ENCODE measurements at places on chromosomes 4 and X. TPM values are rescaled to one million over a fixed set of nuclear protein-coding genes. Genes with fewer than 3 reads are reported as not detected.

GRCh38 chr4:150325872-150326271 is 247.6 kb downstream of the DCLK2 start:
- no peak for DNase-seq
- H3K36me3 ChIP-seq: no peaks in the 10 kb centered on the region
- H3K27ac ChIP-seq: no peak overlapping the region
- no peak overlapping the region for H3K4me3 ChIP-seq

CLDN22 gene
- not detected for total RNA-seq

NEIL3 gene
- 0.51 TPM for total RNA-seq

BMX gene
- 1.2 TPM for total RNA-seq

DOCK11 gene
- 4.7 TPM for total RNA-seq

GRCh38 chr4:146098397-146098796 is 77.1 kb upstream of the LSM6 start:
- no peaks in the 10 kb centered on the region for H3K4me1 ChIP-seq
- H3K4me3 ChIP-seq: no peak overlapping the region
- no peak overlapping the region for H3K27ac ChIP-seq
- no peak for DNase-seq
- no peaks in the 10 kb centered on the region for H3K27me3 ChIP-seq

GRCh38 chrX:3428792-3429191 is 82.3 kb upstream of the MXRA5 start:
- H3K27ac ChIP-seq: no peak overlapping the region
- no peaks in the 10 kb centered on the region for H3K27me3 ChIP-seq

TREX2 gene
- 5.8 TPM for total RNA-seq

GRCh38 chr4:7281691-7282665 is 89.6 kb downstream of the SORCS2 start:
- no peak overlapping the region for H3K27ac ChIP-seq
- no peaks in the 10 kb centered on the region for H3K36me3 ChIP-seq

SOX3 gene
- total RNA-seq: 10.5 TPM

ZNF280C gene
- 4.1 TPM for total RNA-seq

DNA sequence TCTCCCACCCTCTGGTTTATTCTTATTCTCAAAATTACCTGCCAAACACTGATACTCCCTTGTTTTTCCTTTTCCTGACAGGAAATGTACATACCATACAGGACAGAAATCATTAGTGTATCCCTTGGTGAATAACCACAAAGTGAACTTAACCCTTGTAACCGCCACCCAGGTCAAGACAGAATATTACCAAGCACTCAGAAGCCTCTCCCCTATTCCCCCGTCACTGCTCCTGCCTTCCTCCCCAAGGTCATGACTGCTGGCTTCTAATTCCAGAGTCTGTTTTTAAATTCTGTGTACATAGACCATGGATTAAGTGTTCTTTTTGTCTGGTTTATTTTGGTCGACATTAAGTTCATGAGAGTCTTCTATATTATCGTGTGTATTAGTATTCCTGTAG is 37.7 kb downstream of the HTT start:
- H3K27me3 ChIP-seq: no peaks in the 10 kb centered on the region
- no peak for DNase-seq
- no peak overlapping the region for H3K4me3 ChIP-seq

ARHGAP6 gene
- 72.6 TPM for total RNA-seq

GRCh38 chr4:146023334-146023967 is 84.8 kb upstream of the ZNF827 start:
- H3K4me1 ChIP-seq: no peaks in the 10 kb centered on the region
- H3K4me3 ChIP-seq: no peak overlapping the region
- H3K27ac ChIP-seq: no peak overlapping the region
- H3K27me3 ChIP-seq: no peaks in the 10 kb centered on the region

DNA sequence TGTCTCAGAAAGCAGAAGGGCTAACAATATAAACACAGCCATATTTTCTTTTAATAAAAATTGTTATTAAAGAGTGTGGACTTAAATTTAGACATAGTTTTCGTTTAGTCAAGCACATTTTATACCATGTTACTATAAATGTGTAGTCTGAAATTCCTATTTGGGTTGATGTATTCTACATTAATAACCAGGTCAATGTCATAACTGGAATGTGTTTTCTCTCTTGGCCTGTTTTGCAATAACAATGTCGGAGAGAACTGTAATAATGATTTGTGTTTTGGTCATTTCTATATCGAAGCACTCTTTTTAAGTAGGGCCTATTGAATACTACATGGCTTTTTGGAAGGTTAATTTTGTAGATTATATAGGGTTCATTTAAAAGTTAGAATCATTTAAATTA is 5.5 kb downstream of the USO1 start:
- no peak overlapping the region for H3K27ac ChIP-seq
- H3K36me3 ChIP-seq: no peaks in the 10 kb centered on the region
- H3K4me3 ChIP-seq: no peak overlapping the region
- no peak for DNase-seq
- H3K4me1 ChIP-seq: peaks cover 2% of the 10 kb centered on the region

DNA sequence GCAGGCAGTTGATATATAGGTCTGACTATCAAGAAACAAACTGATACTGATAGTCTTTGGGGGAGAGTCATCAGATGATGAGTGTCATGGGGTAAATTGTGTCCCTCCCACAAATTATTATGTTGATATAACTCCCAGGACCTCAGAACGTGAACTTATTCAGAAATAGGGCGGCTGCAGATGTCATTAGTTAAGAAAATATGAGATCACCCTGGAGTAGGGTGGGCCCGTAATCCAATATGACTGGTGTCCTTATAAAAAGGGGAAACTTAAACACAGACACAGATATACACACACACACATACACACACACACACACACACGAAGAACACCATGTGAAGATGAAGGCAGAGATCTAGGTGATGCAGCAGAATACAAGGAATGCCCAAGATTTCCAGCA is 32.7 kb upstream of the ARHGEF9 start:
- no peaks in the 10 kb centered on the region for H3K36me3 ChIP-seq
- H3K4me3 ChIP-seq: no peak overlapping the region
- H3K4me1 ChIP-seq: no peaks in the 10 kb centered on the region
- no peak for DNase-seq
- H3K27me3 ChIP-seq: no peaks in the 10 kb centered on the region

PDE6B gene
- 9.3 TPM for total RNA-seq

DNA sequence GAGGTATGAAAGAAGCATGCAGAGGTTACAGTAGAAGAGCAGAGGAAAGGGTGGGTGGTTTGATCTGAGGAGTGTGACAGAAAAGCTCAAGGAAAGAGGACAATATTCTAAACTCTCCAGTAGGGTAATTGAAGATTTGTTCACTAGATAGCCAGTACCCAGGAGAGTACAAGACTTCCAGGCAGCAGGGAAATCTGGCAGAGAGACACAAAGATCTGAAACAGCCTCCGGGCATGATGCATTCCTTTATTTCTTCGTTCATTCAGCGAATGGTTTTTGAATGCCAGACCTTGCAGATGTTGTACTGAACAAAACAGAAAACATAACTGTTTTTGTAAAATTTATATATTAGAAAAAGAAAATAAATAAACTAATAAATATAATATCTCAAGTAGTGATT is 766.6 kb downstream of the FAT4 start:
- no peak for DNase-seq
- H3K4me3 ChIP-seq: no peak overlapping the region
- H3K27ac ChIP-seq: no peak overlapping the region
- no peaks in the 10 kb centered on the region for H3K27me3 ChIP-seq
- H3K36me3 ChIP-seq: no peaks in the 10 kb centered on the region

DNA sequence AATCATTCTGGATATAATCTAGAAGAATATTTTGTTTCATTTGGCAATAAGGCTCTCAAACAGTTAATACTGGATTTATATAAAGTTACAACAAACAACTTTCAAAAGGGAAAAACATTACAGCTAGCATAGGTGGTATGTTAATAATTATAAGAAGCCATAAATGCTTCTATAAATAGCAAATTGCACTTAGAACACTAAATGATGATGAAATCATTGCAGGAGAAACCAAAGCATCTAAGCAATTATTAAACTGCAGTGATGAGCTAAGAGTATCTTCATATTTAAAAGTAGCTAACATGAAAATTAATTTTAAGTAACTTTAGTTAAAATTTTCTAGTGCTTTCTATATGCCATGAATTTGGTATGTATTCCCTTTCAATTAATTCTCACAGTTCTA is 189.5 kb downstream of the CENPC start:
- H3K4me3 ChIP-seq: no peak overlapping the region
- no peaks in the 10 kb centered on the region for H3K4me1 ChIP-seq
- no peak overlapping the region for H3K27ac ChIP-seq
- DNase-seq: no peak

MAGEA11 gene
- 5.6 TPM for total RNA-seq

WDR45 gene
- 93.6 TPM for total RNA-seq

DNA sequence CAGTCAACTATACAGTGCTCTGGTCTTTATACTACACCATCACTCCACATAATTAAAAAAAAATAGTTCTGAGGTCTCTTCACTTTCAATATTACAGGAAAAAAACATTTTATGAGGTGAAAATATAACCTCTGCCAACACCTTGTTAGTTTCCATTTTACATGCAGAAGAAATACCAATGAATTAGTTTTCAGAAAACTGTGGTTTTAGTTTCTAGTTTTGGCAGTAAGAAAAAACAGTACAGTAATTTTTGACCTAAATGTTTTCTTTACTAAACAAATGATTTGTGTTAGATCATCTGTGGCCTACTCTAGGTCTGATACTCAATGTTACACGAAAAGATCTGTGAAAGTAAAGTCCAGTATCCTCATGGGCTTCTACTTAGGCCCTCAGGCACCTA is 10.0 kb downstream of the SULT1E1 start:
- DNase-seq: no peak
- no peak overlapping the region for H3K4me3 ChIP-seq
- no peaks in the 10 kb centered on the region for H3K27me3 ChIP-seq
- no peaks in the 10 kb centered on the region for H3K36me3 ChIP-seq
- no peak overlapping the region for H3K27ac ChIP-seq

GRCh38 chrX:65902011-65902410 is 137.9 kb downstream of the VSIG4 start:
- no peaks in the 10 kb centered on the region for H3K36me3 ChIP-seq
- H3K27me3 ChIP-seq: no peaks in the 10 kb centered on the region
- DNase-seq: no peak
- H3K27ac ChIP-seq: no peak overlapping the region
- no peak overlapping the region for H3K4me3 ChIP-seq
- no peaks in the 10 kb centered on the region for H3K4me1 ChIP-seq

DNA sequence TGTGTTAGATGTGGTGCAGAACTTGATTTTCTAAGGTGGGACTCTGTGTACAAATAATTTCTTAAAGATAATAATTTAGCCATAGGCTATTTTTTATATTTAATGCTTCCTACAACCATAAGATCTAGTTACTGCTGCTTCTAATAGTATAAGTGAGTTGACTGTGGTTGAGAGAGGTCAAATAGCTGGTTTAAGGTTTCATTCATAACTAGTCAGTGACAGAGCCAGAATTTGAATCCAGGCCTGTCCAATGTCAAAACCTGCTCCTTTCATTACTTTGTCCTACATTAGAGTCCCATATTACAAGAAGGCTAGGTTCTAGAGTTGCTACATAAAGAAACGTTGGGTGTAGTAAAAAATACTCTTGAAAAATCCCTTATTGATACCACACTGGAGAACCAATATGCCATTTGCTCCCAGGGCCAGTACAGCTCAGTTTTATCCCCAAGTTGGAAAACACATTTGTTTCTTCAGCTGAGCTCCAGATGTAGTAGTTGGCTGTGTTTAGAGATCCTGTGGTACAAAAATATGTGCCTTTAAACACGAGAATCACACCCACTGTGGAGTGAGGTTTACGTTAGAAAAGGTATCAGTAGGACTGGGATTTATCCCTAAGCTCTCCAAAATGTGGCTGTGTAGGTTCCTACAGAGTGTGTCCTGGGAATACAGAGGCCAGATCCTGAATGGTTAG is 84.3 kb downstream of the REPS2 start:
- no peaks in the 10 kb centered on the region for H3K4me1 ChIP-seq
- no peaks in the 10 kb centered on the region for H3K36me3 ChIP-seq
- H3K27ac ChIP-seq: no peak overlapping the region
- H3K27me3 ChIP-seq: no peaks in the 10 kb centered on the region

DNA sequence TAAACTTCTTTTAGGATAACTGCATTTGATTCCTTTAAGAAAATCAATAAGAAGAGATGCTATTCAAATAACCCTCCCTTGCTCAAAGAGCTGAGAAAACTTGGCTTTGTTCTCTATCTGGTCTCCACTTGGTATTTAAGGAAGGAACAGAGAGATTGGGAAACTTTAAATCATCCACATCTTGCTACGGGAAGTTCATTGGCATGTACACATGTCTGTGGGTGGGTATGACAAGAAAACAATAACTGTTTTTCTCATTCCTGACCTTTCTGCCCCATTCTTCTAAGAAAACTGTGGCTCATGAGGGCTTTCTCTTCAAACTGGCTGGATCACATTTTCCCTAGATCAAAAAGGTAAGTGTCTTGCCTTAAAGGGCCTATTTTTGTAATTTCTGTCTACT is 6.0 kb downstream of the SEL1L3 start:
- H3K27ac ChIP-seq: no peak overlapping the region
- H3K4me1 ChIP-seq: no peaks in the 10 kb centered on the region
- no peaks in the 10 kb centered on the region for H3K36me3 ChIP-seq
- DNase-seq: no peak
- H3K4me3 ChIP-seq: no peak overlapping the region
- no peaks in the 10 kb centered on the region for H3K27me3 ChIP-seq

DNA sequence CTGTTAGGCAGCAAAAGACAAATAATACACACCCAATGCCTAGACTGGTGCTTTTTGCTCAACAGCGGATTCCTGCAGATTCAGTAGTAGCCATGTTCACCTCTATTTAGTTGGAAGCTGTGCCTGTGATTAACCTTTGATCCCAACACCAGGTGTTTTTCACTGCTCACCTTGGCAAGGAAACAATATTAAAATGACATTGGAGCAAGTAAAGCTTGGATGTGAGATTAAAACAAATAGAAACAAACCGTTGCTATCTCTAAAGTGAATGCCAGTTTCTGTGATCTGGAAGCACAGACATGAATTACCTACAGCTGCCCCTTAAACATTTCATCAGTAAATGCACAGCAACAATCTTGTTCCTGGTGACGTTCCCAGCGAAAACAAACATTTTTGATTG is 35.7 kb downstream of the MAGEB17 start:
- no peak overlapping the region for H3K27ac ChIP-seq

EGF gene
- total RNA-seq: 8.5 TPM

SLC6A14 gene
- 0.11 TPM for total RNA-seq

GAB3 gene
- 1.5 TPM for total RNA-seq

GRCh38 chr4:4859799-4860599 is 534 bp downstream of the MSX1 start:
- peak overlapping the region; percentile 48 for H3K4me3 ChIP-seq
- no peaks in the 10 kb centered on the region for H3K36me3 ChIP-seq
- peak overlapping the region; percentile 48 for H3K27ac ChIP-seq
- no peak for DNase-seq

GSX2 gene
- total RNA-seq: not detected

CSAG3 gene
- not detected for total RNA-seq
